ENCODE measurements at places on chromosomes 4 and X.

DNA sequence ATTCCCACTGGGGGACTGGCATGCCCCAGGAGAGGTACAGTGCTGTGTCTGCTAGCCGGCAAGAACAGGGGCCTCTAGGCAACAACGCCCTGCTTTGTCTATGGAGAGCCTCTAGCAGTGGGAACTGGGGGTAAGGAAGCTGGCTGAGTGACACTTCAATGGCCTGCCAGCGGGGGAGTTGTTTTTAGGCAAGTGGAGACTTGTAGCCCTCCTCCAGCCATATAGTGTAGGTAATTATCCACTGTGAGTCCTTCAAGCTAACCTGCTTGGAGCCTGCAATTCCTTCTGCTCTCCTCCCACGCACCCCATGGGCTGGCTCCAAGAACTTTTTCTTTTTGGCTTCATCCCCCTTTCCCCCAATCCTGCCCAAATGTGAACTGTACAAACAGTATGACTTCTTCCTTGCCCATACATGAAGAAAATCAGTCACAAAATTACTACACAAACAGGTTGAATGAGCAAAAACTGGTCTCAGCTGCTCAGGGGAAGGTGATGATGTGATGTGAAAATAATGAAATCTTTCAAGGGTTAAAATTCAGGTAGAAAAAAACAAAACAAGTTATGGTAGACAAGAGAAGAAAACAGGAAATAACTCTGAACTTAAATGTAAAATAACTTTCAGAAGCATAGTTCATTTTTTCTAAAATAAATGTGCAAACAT lies 33.1 kb downstream of the LEF1 start:
- DNase-seq: no peak

- no peak for DNase-seq
These were observed 20.6 kb upstream of the FTHL17 start for GRCh38 chrX:31092476-31092875.

DNA sequence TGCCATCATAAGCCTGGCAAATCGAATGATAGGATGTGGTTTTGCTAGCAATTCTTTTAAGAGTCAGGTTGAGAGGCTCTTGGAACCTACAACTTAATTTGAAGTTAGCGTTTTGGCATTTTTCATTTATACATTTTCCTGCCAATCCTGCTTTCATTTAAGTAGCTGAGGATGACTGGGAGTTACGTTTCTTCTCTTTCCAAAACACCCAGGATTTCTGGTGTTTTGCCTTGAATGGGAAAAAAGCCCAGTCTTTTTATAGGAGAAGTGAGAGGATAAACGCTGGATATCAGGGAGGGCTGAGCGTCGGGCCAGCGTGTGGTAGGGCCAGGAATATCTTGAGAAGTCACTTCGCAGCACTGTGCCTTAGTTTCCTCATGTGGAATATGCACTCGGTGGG lies 174.2 kb upstream of the HAND2 start:
- DNase-seq: no peak

- DNase-seq: no peak
These were observed 51.7 kb downstream of the HTRA3 start for GRCh38 chr4:8321220-8321619.

DNA sequence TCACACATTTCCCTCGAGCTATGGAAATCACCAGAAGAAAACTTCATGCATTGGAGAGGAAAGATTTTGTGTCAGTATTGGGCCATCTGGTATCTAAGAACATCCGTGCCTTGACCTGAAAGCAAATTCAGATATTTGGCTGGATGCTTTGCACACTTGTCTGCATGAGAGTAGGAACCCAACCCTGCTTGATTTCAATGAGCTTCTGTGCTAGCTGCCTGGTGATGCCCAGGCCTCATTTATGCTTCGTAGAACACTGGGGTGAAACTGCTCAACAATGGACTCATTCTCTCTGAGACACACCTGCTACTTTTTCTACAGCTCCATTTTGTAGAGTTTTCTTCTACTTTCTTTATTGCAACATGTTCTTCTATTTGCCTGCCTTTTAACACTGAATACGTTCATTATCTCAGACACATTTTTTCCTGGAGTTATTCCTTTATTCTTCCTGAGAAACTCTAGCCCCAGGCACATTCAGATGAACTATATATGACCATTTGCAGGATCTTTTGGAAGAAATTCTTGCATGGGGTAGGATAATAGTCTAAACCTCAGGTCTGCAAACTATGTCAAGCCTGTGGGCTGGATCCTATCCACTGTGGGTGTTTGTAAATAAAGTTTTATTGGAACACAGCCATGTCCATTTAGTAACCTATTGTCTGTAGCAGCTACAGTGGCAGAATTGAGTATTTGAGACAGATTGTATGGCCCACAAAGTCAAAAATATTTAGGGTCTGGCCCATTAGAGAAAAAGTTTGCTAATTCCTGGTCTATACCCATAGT lies 83.8 kb upstream of the CLCN4 start:
- DNase-seq: no peak

GRCh38 chr4:116016201-116016600 lies 902.8 kb upstream of the NDST4 start:
- no peak for DNase-seq

DNA sequence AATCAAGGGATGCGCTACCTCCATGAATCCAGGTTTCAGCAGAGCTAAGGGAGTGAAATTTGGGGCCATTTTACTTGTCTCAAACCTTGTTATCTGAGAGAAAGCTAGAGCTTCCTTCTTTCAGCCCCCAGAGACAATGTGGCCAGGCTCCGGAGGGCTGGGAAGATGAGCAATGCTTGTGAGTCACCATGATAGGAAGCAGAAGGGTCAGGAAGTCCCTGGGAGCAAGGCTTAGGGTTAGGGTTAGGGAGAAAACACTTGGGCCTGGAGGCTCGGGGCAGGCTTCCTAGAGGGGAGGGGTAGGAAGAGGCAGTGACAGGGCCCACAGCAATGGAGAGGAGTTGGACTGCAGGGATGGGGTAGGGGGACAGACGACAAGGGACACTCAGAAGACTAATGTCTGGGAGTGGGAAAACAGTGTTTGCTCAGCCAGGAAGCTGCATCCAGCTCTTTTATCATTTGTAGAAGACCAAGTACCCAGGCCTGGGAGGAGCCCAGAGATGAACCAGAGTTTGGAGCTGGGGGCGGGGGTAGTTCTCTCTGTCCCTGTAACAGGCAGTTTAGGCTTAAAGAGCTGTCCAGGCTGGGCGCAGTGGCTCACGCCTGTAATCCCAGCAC lies 16.4 kb upstream of the PORCN start:
- DNase-seq: no peak

- DNase-seq: no peak
These were observed 6.5 kb downstream of the CRLF2 start for GRCh38 chrX:1205681-1206611.

- no peak for DNase-seq
These were observed 11.9 kb downstream of the CLRN2 start for GRCh38 chr4:17526695-17527477.

DNA sequence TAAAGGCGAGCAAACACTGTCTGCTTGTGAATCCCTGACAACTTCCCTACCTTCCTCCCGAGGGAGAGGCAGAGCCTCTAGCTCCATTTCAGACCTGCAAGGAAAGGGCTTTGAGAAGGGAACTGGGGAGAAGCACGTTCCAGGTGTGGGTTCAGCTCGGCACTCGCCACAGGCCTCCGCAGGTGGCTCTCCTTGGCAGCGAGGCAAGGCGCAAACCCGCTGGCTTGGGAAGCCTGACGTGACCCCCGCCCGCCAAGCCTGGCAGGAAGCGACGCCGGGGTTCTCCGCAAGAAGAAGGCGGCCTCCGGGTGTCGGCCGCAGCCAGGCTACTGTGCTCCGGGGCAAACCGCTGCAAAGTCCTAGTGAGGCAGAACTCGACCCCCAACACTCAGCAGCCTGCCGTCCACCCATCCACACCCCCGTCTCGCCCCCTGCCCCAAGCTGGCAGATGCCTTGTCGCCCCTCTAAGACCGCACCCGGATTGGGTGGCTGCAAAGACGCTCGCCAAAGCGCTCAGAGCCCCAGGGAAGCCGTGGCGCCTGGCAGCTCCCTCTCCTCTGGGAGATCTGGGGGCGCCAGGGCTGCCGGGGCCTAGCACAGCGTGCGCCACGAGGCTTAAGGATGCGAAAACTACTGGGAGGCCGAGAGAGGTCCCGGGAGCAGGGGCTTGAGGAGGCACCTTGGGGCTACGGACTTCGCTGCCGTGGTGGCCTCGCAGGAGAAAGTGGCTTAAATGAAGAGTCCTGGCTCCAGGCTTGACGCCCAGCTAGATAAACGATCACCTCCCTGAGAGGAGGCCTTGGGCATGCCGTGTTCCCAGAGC lies 21.8 kb downstream of the NKX3-2 start:
- DNase-seq: no peak

DNA sequence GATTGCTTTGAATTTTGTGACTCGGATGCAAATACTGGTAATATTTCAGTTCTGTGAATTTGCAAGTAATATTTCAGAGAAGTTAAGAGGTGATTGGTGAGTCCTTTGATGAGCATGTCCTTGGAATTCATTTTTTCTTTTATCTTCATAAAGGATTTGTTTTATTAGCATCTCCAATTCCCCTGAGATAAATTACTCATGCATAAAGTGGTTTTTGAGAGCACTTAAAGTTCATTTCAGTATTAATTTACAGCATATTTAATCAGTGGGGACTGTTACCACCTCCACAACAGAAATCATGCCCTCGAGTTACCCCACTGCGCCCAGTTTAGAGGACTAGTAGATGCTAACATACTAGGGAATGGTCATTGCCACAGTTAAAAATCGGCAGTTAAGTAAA lies 65.0 kb downstream of the ZFX start:
- no peak for DNase-seq

GRCh38 chr4:6200011-6200921 lies at the start of gene JAKMIP1:
JAKMIP1 (minus strand) TSS chr4:6200549; CDS start chr4:6112850, 87,699 bp downstream.
- DNase-seq: peak; percentile 79

Measured in stimulated activated CD4-positive, alpha-beta T cell treated with anti-CD3 and anti-CD28 coated beads, Interleukin-4, amount 100 ng/mL, for 1 hour (primary cell).